ENCODE measurements at places on chromosomes 12 and 14.
A peak's percentile ranks its signal among the peaks of the same experiment; 100 is the strongest.

DNA sequence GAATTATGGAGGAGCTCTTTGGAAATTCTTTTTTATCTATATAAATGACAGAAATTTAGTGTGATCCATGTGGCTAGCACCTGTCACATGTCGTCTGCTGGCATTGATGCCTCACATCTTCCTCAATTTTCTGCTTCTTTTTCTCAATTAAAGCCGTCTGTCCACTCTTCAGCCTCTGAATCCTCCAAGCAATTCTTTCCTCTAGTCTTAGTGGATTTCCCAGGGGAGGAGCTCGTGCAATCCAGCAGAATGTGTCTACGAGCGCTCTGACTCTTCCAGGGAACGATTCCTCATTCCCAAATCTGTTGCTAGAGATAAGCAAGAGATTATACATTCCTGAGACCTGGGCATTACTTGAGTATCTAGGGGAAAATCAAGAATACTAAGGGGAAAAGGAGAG lies 176.6 kb downstream of the EMP1 start:
- no peak for DNase-seq

- no peak for DNase-seq
Measured at GRCh38 chr14:72779679-72780078, 114.2 kb downstream of the DPF3 start.

DNA sequence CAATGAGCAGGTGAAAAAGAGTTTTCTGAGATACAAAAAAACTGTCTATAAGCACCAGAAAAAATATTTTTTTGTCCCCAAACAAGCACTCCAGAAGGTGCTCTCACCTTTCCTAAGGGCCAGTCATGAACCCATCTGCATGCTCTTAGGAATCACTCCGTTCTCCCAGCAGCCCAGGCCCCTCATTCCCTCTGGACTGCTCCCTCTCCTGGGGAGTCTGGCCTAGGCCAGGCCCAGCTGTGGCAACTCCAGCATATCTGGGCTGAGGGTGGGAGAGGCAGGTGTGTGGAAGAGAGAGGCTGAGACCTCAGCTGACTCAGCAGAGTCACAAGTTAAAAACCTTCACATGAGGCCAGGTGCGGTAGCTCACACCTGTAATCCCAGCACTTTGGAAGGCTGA lies 54.6 kb downstream of the TRAFD1 start:
- DNase-seq = no peak

DNA sequence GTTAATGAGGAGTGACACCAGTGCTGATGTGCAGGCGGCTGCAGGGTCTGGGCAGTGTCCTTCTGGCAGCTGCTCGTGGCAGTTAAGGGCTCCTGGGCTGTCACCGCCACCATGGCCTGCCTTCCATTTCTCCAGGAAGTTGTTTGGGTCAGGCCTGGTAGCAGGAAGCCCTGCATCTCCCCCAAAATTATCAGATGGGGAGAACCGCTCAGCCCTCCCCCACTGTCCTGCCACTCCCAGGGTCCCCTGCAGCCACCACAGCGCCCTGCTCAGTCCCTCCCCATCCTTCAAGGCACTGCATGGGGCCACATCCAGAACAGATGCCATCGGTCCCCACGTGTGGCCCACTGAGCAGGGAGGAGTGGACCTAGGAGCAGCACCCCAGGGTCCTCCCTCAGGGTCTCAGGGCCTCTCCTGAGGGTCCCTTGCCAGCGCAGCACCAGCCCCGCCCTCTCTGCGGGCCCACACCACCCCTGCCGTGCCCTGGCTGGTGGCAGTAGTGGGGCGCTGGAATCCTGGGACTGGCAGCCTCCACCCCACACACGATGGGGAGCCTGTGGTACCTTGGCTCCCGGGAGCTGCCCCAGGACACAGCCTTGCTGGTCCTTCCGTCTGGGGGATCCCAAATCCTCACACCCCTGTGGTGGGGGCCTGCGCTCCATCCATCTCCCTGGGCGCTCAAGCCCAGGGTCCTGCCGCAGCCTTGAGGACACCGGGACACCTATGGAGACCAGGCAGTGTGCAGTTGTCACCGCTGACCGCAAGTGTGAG lies 10.3 kb upstream of the AMN start:
- no peak for DNase-seq

DNA sequence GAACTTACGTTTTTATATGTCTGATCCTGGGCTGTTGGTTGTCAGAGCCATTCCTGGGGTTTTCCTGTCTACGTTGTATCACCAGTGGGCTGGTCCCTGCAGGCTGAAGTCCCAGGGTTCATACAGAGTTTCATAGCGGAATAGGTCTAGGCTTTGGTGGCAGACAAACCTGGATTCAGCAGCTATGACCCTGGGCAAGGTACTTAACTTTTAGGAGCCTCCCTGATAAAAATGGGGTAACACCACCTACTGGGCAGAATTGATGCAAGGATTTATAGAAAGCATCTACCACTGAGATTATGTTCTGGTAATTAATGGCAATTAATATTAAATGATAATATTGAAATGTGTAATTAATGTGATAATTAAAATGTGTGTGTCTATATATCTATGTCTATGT lies 141.2 kb downstream of the SYNE2 start:
- DNase-seq = no peak

- DNase-seq = no peak
Measured at GRCh38 chr12:92543840-92544239, 158.9 kb upstream of the PLEKHG7 start.

DNA sequence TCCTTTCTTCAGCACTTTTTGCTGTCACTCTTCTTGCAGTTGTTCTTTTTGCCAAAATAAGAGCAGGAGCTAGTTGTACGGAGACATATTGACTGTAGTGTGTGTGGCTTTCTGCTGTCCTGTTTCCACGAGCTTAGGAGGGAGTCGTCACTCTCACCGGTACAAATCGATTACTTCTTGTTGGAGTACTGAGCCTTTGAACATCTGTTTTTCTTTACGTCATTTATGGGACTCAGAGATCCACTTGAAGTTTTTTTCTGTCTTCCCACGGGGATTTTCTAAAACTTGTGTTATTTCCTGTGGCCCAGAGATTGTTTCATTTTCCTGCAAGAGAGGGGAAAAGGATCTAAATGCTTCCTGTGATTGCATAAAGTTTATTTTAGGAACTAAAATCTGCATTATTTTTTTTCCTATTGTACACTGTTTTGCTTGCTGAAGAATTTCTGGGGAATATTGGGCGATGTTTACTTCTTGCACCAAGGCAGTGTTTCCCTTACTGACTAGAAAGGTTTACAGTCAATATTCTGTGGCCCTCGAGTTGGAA lies 199.8 kb upstream of the ARHGAP5 start:
- no peak for DNase-seq

DNA sequence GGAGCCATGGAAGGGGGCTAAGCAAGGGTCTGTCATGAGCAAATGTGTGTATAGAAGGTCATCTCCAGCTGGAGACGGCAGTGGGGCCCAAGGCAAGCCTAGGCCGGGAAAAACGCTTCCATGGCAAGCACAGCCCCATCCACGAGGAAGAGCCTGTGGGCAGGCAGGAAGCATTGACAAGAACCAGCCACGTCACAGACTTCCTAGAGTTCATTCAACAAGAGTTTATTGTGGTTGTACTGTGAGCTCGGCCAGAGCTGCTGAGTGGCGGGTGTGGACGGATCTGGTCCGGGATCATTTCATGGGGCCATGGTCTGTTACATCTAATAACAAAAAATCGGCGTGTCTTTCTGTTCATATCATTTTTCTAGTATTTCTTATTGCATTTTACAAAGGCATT lies 311.7 kb downstream of the TMEM121 start:
- DNase-seq = no peak

- no peak for DNase-seq
Measured at GRCh38 chr14:54440037-54440436, 1.1 kb downstream of the CNIH1 start.

DNA sequence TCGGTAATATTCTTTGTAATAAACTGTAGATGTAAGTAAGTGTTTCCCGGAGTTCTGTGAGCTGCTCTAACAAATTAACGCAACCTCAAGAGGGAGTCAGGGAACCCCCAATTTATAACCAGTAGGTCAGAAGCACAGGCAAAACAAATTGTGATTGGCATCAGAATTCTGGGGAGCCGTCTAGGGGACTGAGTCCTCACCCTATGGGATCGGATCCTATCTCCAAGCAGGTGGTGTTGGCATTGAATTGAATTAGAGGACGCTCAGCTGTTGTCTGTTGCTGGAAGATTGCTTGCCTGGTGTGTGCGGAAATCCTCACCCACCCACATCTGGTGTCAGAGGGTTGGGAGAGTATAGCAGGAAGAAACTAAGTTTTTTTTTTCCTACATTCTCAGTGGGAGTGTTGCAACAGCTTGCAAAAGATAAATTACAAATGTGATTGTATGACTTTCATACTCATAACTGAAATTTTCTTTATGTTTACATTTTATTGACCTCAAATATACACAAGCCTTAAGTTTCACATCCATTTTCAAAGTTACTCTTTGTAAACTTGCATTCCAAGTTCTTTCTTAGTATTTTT lies 5.5 kb downstream of the TMEM52B start:
- no peak for DNase-seq

DNA sequence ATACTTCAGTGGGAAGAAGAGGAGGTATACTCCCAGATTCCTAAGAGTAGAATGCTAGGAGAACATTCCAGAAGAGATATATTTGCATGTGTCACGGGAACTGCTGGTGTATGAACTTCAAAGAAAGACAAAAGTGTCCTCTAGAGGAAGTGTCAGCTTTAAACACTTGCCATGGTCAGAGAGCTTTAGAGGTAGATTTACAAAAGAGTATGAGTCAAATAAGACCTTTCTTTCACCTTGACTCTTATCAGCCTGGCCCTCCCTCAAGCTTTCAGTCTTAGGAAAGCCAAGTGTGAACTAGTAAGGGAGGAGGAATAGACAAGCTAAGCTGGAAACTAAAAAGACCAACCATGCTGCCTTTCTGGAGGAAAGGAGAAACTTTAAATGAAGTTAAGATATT lies 34.7 kb downstream of the COX8C start:
- no peak for DNase-seq

- no peak for DNase-seq
Measured at GRCh38 chr14:72118841-72119240, 186.6 kb downstream of the RGS6 start.

DNA sequence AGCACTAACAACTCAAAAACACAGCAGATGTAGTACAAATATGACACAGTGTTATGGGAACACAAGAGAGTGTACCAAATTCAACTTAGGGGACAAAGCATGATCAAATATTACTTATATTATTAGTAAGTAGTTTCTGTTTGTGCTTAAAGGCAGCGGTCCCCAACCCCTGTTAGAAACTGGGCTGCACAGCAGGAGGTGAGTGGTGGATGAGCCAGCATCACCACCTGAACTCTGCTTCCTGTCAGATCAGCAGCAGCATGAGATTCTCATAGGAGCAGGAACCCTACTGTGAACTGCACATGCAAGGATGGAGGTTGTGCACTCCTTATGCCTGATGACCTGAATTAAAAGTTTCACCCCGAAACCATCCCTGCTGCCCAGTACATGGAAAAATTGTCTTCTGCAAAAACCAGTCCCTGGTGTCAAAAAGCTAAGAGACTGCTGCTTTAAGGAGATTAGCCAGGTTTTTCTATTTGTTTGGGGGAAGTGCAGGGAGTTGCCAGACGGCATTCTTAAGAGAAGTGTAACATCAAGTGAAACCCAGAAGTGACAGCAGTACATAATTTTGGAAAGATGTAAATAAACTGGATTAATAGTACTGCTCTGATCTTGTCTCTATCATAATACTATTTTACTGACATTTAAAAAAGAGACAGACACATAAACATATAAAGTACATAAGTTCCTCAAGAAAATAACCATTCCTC lies 26.7 kb downstream of the GTF2A1 start:
- no peak for DNase-seq

GRCh38 chr12:64739778-64740177 lies 19.4 kb downstream of the GNS start:
- DNase-seq = no peak

DNA sequence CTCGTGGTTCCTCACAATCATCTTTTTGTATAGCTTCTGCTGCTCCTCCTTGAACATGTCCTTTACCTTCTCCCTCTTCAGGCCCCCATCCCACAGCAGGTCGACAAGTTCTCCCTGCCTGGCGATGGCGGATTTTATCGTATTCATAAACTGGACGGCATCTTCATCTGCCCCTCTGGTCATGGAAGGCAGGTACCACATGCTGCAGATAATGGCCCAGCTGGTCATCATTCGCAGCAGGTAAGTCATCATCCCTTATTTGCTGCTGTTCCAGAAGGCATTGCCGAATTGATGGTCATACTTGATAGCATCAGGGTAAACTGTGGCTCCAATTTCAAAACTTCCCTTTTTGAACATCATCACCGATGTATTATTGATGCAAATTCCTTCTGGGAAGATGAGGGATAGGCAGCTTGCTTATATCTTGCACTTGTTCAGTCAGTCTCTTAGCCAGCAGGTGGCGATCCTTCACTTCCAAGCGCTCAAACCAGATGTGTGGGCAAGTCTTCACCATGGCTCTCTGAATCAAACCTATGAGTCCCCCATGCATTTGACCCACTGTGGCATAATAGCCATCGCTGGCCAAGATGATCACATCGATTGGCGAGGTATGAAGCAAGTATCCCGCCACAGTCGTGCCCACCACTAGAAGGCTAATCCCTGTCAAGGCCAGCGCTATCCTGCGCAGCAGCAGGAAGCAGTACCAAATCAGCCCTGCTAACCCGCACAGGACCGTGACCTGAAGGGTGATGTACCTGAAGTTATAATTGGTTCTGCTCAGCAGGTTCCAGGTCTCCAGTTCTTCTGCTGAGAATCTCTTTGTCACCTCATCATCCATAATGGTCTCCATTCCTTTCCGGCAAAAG lies 381.5 kb upstream of the STXBP6 start:
- DNase-seq = no peak

DNA sequence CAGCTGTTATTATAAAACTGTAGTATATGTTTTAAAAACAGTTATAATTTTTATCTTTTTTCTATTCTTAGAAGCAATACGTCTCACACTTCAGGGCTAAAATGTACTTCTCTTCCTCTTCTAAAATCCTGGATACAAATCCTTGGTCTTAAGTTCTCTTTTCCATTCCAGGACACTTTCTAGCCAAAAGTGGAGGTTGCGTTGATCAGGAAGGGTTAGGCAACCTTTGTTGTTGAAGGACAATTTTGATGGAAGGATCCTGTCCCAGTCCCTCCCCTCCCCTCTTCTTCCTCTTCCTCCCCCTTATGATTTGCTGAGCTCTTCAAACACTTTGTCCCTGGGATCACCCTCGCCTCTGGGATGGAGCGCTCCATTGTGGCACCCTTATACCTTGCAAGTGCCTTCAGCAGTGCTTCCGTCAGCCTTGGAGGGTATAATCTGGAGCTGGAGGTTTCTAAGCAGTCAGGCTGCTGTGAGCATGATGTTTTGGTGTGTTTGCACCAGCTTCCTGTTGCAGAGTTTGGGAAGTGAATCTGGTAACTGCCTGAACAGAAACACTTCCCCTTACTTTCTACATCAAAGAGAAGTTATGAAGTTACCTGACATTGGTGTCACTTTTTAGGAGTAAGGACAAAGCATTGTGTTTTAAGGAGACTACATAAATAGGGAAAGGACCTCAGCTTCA lies 87.4 kb upstream of the SLC38A2 start:
- DNase-seq = no peak

DNA sequence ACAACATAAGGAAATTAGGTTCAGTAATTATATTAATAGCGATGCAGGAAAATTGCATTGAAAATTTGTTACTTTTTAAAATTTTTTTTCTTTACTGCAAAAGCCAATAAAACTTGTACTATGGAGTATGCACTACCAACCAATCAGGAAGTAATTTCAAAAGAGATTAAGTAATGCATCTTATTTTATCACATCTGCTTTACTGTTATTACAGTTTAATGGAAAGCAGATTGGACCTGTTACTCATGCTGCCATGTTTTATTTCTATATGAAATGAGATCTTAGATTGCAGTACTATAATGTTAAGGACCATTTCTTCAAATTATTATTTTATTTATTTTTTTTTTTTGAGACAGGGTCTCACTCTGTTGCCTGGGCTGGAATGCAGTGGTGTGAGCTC lies 1.7 kb upstream of the STRN3 start:
- no peak for DNase-seq

- peak; percentile 6 for DNase-seq
Measured at GRCh38 chr12:27013611-27014084, 536 bp downstream of the TM7SF3 start.
